NCI-H1048 (cell line): ENCODE measurements at places on chromosomes 11 and 22.

DNA sequence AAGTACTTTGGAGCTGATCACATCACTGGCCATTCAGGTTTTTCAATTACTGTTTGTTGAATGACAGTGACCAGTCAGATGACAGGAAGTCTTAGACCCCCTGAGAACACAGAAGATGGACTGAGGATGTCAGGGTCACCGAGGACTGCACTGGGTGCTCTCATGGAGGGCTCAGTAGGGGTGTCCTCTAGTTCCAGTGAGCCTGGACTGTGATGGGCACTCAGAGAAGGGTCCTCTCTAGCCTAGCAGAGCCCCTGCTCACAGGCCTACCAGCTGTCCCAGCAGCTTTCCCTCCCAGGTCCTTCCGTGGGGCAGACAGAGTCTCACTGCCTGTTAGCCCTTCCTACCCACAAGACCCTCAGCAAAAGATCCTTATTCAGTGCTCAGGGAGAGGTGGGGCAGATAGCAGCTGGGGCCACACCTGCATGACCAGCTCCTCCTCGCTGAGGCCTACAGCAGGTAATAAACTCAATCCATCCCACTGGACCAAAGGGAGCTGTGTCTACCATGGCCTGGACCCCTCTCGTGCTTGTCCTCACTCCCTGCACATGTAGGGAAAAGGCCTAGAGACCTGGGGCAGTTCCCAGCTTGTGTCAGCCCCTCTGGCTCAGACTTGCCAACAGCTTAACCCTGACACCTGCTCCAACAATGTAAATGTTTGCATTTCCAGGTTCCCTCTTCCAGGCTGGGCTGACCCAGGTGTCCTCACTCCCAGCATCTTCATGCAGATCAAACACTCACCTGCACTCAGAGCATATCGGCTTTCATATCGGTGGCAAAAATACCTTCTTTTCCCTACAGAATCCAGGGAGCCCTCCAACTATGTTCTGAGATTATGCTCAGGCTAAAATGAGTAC is 25.2 kb upstream of the VPREB1 start:
- no peak for DNase-seq

DNA sequence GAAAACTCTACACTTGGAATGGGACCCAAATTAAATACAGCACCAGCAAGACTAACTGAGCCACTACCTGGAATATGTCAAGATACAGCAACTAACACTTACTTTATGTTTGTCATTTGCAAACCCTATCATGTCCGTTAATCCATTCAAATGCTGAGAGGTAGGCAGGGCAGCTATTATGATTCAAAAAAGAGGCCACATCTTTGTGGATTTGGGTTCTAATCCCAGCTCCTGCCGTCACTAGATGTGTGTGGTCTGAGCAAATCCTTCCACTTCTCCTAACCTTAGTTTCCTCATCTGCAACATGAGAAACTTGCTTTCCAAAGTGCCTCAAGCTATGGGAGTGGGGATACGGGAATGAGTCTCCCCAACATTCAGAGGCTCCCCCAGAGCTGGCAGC is 24.2 kb downstream of the FLI1 start:
- DNase-seq: no peak

DNA sequence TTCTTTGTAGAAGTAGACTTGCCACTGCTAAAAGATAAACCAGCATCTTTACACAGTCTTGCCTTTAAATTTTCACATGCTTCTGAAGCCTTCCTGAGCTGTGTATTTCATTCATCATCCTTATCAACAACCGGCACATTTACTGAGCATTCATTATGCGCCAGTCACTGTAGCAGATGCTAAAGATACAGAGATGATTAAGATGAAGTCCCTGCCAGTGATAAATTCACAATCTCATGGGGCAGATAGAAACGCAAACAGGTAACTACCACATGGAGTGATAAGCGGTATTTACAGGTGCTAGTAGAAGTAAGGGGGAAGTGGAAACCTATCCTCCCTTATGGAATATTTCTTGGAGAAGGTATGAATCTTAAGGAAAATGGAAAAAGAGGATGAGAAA is 67.2 kb downstream of the PRCP start:
- DNase-seq: no peak

GRCh38 chr22:46140989-46141928 is 9.1 kb upstream of the PPARA start:
- no peak for DNase-seq

- no peak for DNase-seq
Observed at GRCh38 chr11:74462631-74463030, 4.7 kb downstream of the KCNE3 start.

DNA sequence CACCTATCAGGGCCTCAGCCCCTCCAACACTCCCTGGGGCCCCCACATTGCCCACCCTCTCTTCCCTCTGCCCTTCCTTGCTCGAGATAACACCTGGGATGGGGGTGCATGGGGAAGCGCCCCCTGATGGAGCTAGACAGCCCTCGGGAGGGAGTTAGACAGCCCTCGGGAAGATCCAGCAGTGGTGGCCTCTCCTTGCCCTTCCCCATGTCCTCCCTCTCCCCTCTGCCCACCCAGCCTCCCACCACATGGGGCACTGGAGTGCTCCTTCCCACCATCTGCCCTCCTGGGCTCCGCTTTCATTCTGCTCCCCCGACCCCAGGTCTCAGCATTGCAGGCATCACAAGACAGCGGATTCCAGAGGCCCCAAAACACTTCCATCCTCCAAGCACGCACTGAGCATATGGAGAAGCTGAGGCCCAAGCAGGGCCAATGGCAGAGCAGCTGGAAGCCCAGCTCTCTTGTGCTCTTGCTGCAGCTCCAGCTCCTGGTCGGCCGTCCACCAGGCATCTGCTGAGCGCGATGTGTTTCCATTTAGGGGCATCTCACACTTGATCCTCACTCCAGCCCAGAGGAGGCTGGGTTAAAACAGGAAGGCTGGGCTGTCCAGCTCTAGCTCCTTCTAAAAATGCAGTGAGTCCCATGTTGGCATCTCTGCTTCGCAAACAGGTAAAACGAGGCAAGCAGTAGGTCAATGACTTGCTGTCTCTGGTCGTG is 65.6 kb downstream of the IGLL1 start:
- DNase-seq: no peak
